ENCODE measurements at places on chromosomes 16 and 17.

- DNase-seq = no peak
These were observed 74.7 kb upstream of the CIBAR2 start for GRCh38 chr16:85187002-85187401.

DNA sequence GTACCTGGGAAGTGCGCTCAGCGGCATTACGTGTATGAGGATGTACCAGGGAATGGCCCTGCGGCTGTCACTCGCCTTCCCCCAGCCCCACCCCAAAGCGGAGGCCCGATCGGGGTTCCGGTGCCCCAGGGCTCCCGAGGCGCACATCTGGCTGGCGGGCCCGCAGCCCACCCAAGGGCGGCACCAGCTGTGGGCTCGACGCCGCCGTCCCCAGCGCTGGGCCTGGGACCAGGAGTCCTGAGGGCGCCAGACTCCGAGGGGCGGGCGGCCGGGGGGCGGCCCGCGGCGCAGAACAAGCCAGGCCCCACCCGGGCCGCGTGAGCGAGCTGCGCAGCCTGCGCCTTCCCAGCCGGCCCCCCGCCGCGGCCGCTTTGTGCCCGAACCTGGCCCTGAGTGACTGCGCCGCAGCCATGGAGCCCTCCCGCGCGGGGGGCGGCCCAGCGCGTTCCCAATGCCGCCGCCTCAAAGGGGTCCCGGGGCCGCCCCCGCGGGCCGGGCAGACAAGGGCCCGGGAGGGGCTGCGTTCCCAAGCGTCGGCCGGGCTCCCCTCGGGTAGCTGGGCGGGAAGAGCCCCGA, 17.4 kb downstream of the ZNF423 start:
- no peak for DNase-seq

DNA sequence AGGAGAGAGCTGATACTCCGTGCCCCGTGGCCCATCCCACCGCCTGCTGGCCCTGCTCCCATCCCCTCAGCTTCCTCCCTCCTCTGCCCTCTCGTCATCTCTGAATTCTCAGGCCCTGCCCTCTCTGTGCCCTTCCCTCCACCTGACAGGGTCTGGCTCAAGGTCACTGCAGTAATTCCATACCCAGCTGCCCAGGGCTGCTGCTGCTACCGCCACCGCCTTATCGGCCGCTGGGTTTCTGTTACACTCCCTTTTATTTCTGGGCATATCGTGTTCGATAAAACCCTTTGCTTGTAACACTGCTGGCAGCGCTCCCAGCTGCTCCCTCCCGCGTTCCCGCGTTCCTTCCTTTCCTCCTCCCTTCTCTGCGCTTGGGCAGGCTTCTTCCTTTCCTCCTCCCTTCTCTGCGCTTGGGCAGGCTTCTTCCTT, 1.2 kb downstream of the EPN3 start:
- no peak for DNase-seq

DNA sequence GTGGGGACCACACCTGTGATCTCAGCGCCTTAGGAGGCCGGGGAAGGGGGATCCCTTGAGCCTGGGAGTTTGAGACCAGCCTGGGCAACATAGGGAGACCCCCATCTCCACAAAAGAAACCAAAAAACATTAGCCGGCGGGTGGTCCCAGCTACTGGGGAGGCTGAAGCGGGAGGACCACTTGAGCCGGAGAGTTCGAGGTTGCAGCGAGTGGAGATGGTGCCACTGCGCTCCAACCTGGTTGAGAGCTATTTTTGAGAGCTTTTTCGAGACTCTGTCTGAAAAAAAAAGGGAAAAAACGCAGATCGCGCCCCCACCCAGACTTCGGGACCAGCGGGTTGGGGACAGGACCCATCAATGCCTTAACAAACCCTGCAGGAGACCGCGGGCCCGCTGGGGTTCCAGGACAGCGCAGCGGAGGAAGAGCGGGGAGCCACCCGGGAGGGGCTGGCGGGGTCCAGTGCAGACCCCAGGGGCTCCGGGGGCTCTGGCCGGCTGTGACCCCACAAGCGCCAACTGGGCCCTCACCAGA, 762 bp upstream of the BAIAP3 start:
- DNase-seq = no peak

GRCh38 chr17:58388302-58389190, 28.8 kb downstream of the RNF43 start:
- no peak for DNase-seq

GRCh38 chr17:45092911-45093430, 31.9 kb downstream of the NMT1 start:
- no peak for DNase-seq

DNA sequence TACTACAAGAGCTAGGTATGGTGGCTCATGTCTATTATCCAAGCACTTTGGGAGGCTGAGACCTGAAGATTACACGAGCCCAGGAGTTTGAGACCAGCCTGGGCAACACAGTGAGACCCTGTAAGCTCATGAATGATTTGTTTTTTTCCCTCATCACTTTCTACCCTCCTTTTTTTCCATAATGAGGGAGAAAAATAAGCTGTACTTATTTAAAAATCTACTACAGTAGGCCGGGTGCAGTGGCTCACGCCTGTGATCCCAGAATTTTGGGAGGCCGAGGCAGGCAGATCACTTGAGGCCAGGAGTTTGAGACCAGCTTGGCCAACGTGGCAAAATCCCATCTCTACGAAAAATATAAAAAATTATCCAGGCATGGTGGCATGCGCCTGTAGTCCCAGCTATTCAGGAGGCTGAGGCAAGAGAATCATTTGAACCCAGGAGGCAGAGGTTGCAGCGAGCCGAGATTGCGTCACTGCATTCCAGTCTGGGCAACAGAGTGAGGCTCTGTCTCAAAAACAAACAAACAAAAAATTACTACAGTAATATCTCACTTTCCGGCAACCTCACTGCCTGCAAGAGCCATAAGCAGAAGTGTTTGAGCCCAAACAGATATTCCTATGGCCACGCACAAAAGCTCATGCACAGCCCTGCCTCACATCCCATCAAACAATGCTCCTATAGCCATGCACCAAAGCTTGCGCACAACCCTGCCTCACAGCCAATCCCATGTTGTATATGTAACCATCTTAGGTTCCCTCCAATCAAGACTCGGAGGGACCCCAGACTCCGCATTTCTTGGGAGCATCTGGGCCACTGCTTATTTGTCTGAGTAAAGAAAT, 37.4 kb downstream of the TK2 start:
- DNase-seq = no peak

GRCh38 chr16:84514874-84515835, 10.7 kb upstream of the MEAK7 start:
- peak; percentile 58 for DNase-seq

GRCh38 chr16:8768692-8769091, 28.7 kb downstream of the TMEM186 start:
- DNase-seq = no peak

GRCh38 chr17:67160791-67161190, 84.2 kb downstream of the HELZ start:
- DNase-seq = no peak

All from inflammatory macrophage treated with lipopolysaccharide for 1 hour (primary cell).